CD8-positive, alpha-beta T cell (primary cell): ENCODE measurements at places on chromosomes 11 and 22.
A peak's percentile ranks its signal among the peaks of the same experiment; 100 is the strongest.

- DNase-seq = no peak
Observed at GRCh38 chr11:89495951-89496350, 4.8 kb upstream of the NOX4 start.

DNA sequence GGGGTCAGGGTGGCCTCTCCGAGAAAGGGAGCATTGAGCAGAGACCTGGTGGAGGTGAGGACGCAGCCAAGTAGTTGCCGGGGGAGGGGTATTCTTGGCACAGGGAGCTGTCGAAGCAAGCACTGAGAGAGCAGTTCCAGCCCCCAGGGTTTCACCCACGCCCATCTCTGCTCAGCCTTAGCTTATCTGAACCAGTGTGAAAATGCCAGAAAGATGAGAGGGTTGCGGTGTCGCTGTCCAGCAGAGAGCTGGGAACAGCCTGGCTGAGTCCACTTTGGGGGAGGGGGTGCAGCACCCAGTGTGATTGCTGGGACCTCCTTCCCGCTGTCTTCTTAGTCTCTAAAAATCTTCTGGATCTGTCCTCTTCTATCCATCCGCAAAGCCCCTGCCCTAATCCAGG is 123.3 kb upstream of the TBCEL start:
- no peak for DNase-seq

- DNase-seq = no peak
Observed at GRCh38 chr11:130408901-130409300, 19.5 kb downstream of the ADAMTS8 start.

DNA sequence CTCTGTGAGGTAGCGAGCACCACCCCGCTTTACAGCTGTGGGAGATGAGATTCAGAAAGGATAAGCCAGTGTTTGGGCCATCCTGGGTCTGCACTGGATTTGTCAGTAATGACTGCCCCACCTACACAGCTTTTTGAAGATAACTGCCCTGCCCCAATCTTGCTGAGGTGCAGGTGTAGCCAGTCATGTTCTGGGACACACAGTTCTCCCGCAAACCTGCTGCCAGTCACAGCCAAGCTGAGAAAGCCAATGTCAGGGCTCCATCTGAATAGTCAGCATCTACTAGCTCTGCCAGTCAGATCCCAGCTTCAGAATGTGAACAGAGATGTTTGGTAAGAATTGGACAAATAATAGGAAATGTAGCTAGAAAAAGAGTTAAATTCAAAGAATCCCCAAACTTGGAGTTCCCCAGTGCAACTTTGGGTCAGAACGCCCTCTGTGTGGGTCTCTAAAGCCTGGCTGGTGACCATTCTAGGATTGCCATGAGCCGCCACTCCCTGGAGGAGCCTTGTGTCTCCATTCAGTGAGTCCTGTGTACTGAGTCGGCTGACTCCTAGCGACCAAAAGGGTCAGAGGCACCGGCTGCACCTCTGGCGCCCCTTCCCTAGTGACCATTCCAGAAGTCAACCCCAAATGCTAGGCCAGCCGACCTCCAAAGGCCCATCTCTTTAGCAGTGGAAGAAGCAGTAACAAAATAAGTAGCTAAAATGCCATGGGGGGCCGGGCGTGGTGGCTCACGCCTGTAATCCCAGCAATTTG is 2.4 kb upstream of the MB start:
- no peak for DNase-seq

- DNase-seq = no peak
Observed at GRCh38 chr22:28024422-28024888, 105.4 kb upstream of the PITPNB start.

DNA sequence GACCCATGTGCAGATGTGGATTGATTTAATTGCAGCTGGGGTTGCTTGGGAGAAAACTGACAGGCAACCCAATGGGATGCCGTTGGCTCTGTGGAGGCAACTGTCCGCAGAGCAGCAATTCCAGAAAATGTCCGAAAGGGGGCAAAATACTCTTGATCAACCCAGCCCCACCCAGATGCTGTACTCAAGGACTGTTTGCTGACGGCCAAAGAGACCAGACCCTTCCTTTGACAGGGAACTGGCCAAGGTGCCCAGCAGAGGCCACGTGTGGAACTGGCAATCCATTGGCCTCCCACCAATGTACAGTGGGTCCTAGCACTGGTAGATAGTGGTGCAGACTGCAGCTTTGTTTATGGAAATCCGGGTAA is 29.7 kb upstream of the KCNA4 start:
- no peak for DNase-seq

GRCh38 chr11:125941619-125942611 is 3.9 kb upstream of the VSIG10L2 start:
- peak; percentile 24 for DNase-seq

DNA sequence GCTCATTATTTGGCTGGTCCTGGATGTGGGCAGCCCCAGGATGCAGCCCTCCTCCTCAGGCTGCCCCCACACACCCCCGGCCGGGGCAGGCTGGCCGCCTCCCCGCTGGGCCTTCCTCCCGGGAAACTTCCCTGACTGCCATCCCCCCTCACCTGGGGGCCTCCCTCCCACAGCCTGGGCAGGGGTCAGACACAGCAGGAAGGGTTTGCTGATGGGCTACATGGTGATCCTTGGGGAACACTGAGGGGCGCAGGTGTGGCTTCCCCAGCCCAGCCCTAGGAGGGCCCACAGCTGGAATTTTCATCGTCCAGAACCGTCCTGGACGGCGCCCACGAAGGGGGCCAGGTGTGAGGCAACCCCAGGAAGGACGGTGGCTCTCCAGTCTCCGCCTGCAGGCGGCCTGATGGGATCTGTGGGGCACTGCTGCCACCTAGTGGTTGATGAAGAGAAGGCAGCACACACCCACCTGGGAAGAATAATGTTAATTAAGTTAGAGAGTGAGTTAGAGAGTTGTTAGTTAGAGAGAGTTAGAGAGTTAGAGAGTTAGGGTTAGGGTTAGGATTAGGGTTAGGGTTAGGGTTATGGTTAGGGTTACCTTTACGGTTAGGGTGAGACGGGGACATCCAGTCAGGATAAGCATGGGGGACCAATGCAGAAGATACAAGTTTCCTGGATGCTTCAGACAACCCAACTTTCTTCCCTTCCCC is 75.9 kb upstream of the PRR5 start:
- peak; percentile 87 for DNase-seq

GRCh38 chr11:1824221-1825038 is 10.4 kb upstream of the SYT8 start:
- DNase-seq = no peak

- no peak for DNase-seq
Observed at GRCh38 chr11:117314840-117315239, 1.2 kb downstream of the BACE1 start.
